ENCODE measurements at places on chromosomes 11 and 22. TPM values are rescaled to one million over a fixed set of nuclear protein-coding genes. Genes with fewer than 3 reads are reported as not detected.

GRCh38 chr22:25492841-25493734, 71.4 kb upstream of the GRK3 start:
- H3K4me1 ChIP-seq = peaks cover 34% of the 10 kb centered on the region
- no peaks in the 10 kb centered on the region for H3K27me3 ChIP-seq
- no peak overlapping the region for H3K4me3 ChIP-seq
- H3K27ac ChIP-seq = peak overlapping the region; percentile 37
- H3K36me3 ChIP-seq = no peaks in the 10 kb centered on the region

DNA sequence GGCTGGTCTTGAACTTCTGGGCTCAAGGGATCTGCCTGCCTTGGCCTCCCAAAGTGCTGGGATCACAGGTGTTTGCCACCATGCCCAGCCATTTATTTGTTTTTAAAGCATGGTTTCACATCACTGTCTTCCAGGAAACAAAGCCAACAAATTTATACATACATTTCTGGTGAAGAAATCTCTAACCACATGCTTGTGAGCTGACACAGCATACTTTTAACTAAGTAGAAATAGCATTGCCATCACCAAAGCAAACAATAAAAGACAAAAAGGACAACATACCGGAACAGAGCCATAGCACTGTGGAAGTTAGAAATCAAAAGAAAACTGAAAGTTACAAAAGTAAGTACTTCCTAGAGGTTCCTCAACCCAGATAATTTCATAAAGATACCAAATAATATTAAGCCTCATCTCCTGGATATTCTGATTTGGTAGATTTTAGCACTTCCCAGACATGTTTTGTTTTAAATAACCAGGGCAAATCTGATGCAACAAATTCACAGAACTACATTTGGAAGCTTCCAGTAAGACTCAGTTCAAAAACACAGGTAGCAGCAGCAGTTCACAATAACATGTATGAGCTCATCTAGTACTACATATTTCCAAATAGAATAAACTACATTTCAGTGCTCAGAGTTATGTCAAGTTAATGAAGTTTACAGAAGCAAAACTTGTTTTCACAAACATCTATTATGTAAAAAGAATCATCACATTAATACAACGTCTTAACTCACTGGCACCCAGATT, 70.6 kb downstream of the RRAS2 start:
- no peaks in the 10 kb centered on the region for H3K27me3 ChIP-seq
- no peak for DNase-seq
- H3K4me1 ChIP-seq = no peaks in the 10 kb centered on the region
- no peak overlapping the region for H3K4me3 ChIP-seq
- no peaks in the 10 kb centered on the region for H3K36me3 ChIP-seq

The FGF19 gene
- polyA plus RNA-seq = not detected

DNA sequence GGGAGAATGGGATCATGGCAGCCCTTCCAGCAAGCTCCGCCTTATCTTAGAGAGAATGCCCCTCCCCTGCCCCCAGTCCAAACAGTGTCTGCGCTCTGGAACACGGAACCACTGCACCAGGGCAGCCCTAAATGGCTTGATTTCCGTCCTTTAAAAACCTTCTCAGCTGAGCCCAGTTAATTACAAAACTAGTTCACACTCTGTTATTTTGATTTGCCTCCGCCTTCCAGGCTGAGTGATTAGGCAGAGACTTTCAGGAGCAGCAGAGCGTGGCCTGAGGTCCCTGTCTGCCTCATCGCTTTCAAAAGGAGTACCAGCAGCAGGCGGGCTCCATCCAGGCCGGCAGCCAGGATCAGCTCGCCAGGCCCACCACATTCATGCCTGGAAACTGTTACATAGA, 313.0 kb downstream of the BRD1 start:
- H3K4me1 ChIP-seq = no peaks in the 10 kb centered on the region
- no peaks in the 10 kb centered on the region for H3K27me3 ChIP-seq
- no peaks in the 10 kb centered on the region for H3K36me3 ChIP-seq
- H3K4me3 ChIP-seq = no peak overlapping the region
- no peak for DNase-seq
- H3K27ac ChIP-seq = no peak overlapping the region

DNA sequence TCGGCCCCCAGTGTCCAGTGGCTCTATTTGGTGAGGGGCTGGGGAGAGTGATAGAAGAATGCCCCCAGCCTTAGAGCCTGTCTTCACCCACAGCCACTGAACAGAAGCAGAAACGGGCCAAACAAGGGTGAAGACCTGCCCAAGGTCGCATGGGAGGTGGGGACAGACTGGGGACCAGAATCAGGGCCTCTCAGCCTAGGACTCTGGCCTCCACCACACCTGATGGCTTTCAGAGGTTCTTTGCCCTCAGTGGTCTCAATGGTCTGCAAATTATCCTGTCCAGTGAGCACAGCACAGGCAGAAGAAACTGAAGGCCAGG, 4.5 kb upstream of the MYRF start:
- no peak for DNase-seq
- no peak overlapping the region for H3K4me3 ChIP-seq
- peaks cover 27% of the 10 kb centered on the region for H3K27me3 ChIP-seq
- H3K27ac ChIP-seq = no peak overlapping the region
- peaks cover 8% of the 10 kb centered on the region for H3K4me1 ChIP-seq

DNA sequence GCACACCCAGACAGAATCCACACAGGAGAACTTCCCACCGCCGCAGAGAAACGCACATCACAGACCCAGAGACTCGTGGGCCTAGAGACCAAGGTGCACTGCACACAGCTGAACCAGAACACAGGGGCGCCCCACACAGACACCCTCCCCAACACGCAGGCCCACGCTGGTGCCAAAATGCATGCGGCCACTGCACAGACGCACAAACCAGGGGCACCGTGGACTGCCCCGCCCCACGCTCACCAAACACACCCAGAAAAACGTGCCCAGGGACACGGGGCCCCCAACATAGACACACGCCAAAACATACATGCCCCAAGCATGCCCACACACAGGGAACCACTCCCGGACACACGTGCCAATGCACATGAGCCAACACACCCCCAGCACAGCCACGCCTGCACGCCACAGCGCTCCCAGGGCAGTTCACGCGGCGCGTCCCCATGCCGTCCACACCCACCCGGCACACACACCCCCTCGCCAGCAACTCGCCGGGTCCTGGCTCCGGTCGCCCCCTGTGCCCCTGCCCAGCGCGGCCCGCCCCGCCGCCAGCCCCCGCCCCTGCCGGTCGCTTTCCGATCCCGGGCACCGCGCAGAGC, 7.8 kb downstream of the ELFN2 start:
- H3K4me1 ChIP-seq = peaks cover 34% of the 10 kb centered on the region
- H3K36me3 ChIP-seq = no peaks in the 10 kb centered on the region
- peak overlapping the region; percentile 60 for H3K4me3 ChIP-seq
- no peak for DNase-seq
- H3K27me3 ChIP-seq = peaks cover 91% of the 10 kb centered on the region

- H3K27me3 ChIP-seq = no peaks in the 10 kb centered on the region
- DNase-seq = no peak
- H3K27ac ChIP-seq = no peak overlapping the region
- H3K4me1 ChIP-seq = no peaks in the 10 kb centered on the region
Observed at GRCh38 chr11:36684840-36685801, 87.1 kb upstream of the RAG2 start.

DNA sequence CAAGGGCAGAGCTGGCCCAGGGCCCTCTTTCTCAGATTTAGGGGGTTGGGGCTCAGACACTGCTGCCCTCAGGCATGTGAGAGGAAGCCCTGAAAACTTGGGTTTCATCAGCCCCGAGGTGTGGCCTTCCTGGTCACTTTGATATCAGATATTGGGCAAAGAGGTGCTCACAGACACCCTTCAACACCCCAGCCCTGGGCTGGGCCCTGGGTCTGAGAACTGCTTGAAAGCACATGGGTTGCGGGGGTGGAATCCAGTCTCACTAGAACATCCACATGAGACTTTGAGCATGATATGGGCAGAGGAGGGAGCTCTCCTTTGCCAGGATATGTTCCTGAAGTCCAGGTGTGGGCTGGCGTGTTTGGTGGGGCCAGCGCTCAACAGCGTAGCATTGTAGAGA, 10.4 kb downstream of the DGAT2 start:
- DNase-seq = no peak
- H3K36me3 ChIP-seq = no peaks in the 10 kb centered on the region
- H3K4me1 ChIP-seq = peaks cover 77% of the 10 kb centered on the region
- H3K27me3 ChIP-seq = no peaks in the 10 kb centered on the region
- no peak overlapping the region for H3K27ac ChIP-seq
- no peak overlapping the region for H3K4me3 ChIP-seq
